ENCODE measurements at places on chromosomes 2 and 18.

DNA sequence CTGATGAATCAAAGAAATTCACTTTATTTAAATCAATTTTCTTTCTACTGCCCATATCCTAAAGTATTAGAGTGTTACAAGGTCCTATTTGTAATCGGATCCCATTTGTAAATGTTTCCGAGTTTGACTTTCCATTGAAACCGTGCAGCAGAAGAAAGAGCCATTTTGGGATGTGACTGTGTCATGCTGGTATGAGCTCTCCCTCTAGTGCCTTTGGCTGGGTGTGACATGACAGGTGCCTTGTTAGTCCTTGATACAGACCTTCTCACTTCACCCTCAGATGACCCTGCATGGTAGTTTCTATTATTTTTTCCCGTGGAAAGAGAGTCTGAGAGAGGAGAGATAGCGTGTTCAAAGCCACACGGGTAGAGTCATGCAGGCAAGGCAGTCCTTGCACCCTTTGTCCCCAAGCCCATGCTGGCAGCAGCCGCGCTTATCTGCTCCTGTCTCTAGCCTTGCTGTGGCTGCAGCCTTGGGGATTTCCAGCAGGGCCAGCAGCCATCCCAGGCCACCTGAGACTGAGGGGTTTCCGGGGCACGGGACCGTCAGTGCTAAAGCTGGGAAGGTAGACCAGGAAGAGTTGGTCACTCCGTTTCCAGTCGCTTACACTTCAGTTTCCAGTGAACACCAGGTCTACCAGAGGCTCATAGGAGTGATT lies 21.4 kb downstream of the CHMP1B start:
- no peak for DNase-seq

DNA sequence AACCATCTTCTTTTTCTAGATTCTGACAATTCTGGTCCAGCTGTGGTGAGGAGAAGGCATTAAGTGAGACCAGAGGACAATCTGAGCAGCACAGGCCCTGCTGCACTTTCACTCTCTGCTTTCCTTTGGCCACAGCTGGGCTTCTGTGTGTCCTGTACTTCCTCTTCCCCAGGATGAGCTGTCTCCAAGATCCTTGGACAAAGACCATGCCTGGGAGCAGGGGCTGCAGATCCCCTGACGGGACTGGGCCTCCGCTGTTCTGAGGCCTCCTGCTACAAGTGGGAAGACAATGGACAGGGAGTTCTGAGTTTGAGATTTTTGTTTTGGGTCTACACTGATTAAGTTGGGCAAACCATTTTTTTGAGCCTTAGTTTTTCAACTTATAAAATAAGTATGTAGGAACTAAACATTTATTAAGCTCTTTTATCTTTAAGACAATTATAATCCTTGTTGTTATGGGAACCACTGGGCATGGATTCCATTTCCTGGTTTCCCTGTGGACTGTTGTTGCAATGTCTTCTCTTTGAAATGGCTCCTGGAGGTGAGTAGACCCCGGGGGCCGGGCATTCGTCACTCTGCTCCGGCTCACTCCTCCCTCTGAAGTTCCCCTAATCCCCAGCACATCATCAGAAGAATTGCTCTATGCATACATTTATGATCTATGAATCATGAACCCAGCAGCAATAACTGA lies 266.6 kb downstream of the ACTR3 start:
- DNase-seq: no peak

- no peak for DNase-seq
These were observed 29.8 kb upstream of the ACTG2 start for GRCh38 chr2:73862987-73863386.

- DNase-seq: no peak
These were observed 271.7 kb downstream of the ASXL3 start for GRCh38 chr18:33849731-33850130.

GRCh38 chr18:27695052-27695451 lies 481.9 kb downstream of the CDH2 start:
- DNase-seq: no peak

GRCh38 chr2:171174075-171174474 lies 13.4 kb upstream of the TLK1 start:
- DNase-seq: no peak

DNA sequence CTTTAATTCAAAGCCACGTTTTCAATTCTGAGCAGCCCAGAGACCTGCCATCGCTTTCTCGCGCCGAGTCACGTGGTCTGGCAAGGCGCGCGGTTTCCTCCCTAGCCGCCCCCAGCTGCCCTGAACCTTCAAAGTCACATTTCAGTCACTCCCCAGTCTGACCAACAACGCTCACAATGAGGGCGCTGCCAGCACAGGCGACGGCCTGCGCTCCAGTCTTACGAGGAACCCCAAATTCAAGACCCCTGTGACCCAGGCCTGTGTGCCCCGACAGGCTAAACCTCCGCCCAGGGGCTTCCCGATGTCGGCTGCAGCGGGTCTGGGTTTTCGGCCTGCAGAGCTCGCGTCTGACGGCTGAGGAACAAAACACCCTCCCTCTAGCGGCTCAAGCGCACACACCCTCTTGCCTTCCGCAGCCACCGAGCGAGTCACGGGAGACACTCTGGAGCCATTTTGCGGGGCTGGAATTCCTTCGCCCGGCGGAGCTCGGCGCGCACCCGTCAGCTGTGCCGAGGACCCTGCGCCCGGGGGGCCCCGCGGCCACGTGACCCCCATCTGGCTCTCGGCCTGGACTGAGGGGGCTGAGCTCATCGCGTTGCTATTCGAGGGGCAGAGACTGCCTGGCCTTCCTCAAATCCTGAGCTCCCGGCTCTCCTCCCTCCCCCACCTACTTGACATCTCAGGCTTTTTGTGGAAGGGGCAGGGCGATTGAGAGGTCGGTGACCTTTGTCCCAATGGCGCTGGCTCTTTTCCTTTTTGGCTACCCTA lies 69.9 kb upstream of the ITGB6 start:
- peak; percentile 44 for DNase-seq

GRCh38 chr18:28657961-28658360 lies 481.0 kb upstream of the CDH2 start:
- no peak for DNase-seq

DNA sequence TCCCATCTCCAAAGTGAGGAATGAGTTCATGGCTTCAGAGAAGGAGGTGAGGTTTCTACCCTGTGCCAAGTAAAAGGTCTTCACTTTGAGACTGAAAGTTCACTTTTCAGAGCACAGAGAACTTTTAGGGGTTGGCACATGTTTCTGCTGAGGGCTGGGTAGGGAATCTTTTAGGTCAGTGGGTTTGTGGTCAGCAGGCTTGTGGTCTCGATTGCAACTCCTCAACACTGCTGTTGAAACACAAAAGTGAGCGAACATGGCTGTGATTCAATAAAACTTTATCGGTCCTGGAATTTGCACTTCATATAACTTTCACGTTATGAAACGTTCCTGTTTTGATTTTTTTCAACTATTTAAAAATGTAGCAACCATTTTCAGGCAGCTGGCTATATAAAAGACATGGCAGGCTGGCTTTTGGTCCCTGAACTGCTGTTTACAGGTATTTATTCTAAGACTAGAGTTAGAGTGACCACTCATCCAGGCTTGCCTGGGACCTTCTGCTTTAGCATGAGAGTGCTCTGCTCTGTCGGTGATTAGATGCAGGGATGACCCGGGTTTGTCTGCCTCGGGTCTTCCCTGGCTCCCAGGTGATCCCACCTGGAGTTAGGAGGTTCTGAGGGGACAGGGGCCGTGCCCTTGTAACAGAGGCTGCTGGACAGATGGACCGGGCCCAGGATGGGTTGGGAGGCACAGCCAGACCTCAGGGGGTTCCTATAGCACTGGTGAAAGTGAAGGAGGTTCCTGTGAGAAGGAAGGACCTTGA lies 62.7 kb upstream of the TAF1B start:
- DNase-seq: no peak

DNA sequence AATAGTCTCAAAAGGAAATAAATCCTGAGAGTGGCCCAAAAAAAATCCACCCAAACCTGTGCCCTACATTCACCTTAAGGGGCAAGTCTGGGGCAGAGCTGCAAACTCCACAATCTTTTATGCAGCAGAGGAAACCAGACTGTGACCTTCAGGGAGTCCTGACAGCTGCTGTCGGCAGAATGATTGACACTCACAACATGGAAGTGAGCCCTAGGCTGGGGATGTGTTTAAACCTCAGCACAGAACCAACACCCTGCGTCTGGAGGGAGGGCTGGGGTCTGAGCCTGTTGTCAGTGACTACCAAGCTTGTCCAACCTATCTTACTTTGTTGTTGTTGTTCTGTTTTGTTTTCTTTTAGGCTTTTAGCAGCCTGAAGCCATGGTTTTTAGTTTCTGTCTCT lies 39.6 kb downstream of the CRACDL start:
- DNase-seq: no peak

GRCh38 chr2:32424739-32425138 lies 67.9 kb downstream of the BIRC6 start:
- DNase-seq: no peak

GRCh38 chr18:3457261-3457724 lies 7.3 kb downstream of the TGIF1 start:
- DNase-seq: no peak

DNA sequence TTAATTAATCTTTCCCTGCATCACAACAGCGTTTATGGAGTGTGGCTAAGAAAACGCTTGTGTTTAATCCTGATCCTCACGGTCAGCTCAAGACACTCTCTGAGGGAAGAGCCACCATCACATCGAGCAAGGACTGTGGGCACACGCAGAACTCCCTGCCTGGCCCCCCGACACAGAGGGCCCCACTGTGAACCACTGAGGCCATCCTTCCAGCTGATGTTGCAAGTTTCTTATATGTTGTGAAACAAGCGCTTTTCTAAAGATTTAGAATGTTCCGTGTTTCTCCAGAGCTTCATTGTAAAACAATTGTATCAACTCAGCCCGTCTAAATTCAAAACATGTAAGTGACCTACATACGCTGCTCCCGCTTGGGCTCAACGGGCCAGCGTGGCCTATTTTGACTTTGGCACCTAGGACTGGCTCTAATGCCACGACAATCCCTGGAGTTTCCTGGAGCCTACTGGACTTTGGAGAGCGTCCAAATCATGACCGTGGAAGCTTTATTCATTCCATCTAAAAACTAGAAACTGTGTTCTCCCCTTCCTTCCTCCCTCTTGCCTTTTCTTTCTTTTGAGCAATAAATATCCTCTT lies 34.9 kb downstream of the SERPINE2 start:
- no peak for DNase-seq

- no peak for DNase-seq
These were observed 117.9 kb downstream of the CSRNP3 start for GRCh38 chr2:165587335-165587938.

GRCh38 chr2:72146347-72147302 lies 1.0 kb downstream of the CYP26B1 start:
- no peak for DNase-seq

DNA sequence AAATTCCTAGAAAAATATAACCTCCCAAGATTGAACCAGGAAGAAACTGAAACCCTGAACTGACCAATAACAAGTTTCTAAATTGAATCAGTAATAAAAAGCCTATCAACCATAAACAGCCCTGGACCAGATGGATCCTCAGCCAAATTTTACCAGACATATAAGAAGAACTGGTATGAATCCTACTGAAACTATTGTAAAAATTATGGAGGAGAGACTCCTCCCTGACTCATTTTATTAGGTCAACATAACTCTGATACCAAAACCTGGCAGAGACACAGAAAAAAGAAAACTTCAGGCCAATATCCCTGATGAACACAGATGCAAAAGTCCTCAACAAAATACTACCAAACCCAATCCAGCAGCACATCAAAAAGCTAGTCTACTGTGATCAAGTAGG lies 11.3 kb downstream of the NT5C1B start:
- DNase-seq: no peak

GRCh38 chr2:120480903-120481445 lies 135.0 kb downstream of the INHBB start:
- DNase-seq: no peak

- DNase-seq: no peak
These were observed 64.8 kb downstream of the DIPK1C start for GRCh38 chr18:74392323-74392722.

DNA sequence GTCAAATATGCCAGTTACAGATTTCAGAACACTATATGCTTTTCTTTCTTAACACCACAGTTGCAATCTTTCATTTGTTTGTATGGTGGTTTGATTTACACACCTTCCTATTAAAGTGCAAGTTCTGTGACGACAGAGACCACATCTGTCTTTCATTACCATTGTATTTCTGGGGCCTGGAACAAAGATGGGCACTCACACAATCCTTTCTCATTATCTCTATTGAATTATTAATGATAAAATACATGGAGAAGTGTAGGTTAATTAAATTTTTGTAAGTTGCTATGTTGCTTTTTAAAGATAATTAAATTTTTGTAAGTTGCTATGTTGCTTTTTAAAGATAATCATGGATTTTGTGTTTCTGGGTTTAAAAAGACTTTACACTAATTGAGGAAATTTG lies 79.9 kb downstream of the KCTD18 start:
- DNase-seq: no peak

Data from stimulated activated CD8-positive, alpha-beta memory T cell treated with anti-CD3 and anti-CD28 coated beads, Interleukin-4, amount 100 ng/mL, for 1 hour (primary cell).